IMR-90 (cell line): ENCODE measurements at places on chromosomes 16 and 17. TPM values are rescaled to one million over a fixed set of nuclear protein-coding genes. Genes with fewer than 3 reads are reported as not detected.
A peak's percentile ranks its signal among the peaks of the same experiment; 100 is the strongest.

DNA sequence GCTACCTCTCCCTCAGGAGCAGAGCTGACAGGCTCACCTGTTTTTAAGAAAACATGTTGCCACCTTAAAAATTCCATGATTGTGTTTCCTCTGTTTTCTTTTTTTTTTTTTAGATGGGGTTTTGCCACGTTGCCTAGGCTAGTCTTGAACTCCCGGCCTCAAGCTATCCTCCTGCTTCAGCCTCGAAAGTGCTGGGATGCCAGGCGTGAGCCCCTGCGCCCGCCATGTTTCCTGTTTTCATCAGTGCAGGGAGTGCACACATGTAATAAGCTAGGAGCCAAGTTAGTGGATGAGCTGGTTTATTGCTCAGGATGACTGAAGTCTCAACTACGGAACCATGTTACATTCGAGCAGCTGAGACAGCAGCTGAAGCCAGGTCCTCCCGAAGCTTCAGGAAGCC is 13.6 kb downstream of the MRM3 start:
- no peak for DNase-seq

GRCh38 chr17:4768298-4768697 is 3.4 kb upstream of the TM4SF5 start:
- DNase-seq: no peak

- peak; percentile 58 for DNase-seq
These were observed 41.5 kb downstream of the CD300LF start for GRCh38 chr17:74671031-74671771.

Gene EFCAB5
- under 0.01 TPM in 1 of 2 replicates, not detected in the other for total RNA-seq

Gene FXR2
- total RNA-seq: 38.6 and 39.1 TPM in 2 replicates
